ENCODE measurements at places on chromosomes 3 and 15.

- no peak for DNase-seq
Measured at GRCh38 chr3:138560501-138560900, 33.6 kb downstream of the CEP70 start.

DNA sequence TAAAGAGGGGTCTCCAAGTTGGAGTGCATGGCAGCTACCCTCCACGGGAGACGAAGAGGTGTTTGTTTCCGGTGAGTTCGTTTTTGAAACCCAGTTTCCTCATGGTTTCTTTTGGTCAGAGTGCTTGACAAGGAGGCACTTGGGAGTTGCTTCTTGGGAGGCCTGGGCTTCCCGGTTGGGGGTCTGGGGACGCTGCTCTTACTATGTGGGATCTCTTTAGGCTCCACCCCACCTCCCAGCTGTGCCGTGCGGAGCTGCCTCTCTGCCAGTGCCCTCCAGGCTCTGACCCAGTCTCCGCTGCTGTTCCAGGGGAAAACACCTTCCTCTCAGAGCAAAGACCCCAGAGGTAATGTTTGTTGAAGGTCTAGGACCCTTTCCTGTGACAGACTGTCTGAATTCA lies 29.6 kb downstream of the KIF7 start:
- DNase-seq: peak; percentile 24

- DNase-seq: no peak
Measured at GRCh38 chr3:132781922-132782321, 59.7 kb upstream of the NPHP3 start.

DNA sequence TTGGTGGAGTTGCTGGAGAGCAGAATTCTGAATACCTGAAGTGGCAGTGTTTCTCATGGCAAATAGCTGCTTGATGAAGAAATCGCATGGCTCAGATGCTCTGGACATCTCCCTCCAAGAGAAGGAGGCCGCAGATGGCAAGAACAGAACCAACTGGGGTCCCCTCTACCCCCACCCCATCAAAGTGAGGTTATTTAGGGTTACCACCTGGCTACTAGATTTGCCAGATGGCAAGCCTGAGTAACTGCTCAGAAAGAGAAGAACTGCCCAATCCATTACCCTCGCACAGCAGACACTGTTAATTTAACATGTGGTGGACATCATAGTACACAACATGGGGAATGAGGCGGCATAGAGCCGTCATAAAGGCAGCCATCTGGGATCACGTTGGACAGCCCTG lies 30.5 kb upstream of the LIPC start:
- no peak for DNase-seq

DNA sequence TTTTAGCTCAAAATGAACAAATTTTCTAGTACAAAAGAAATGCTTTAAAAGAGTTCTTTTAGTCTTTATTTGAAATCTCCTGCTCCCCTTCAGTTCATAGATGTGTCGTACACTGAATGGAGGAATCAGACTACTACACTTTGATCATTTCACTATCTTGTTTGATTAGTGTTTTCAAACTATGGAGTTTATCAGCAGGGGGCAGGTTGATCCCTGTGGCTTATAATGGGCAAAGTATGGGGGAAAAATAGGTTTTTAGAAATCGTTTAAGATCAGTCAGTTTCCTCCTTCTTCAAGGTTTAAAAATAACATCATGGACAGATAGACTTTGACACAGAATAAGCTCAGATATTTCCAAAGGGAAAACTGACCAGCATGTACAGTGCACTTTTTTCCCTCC lies 701.7 kb downstream of the CADM2 start:
- DNase-seq: no peak

DNA sequence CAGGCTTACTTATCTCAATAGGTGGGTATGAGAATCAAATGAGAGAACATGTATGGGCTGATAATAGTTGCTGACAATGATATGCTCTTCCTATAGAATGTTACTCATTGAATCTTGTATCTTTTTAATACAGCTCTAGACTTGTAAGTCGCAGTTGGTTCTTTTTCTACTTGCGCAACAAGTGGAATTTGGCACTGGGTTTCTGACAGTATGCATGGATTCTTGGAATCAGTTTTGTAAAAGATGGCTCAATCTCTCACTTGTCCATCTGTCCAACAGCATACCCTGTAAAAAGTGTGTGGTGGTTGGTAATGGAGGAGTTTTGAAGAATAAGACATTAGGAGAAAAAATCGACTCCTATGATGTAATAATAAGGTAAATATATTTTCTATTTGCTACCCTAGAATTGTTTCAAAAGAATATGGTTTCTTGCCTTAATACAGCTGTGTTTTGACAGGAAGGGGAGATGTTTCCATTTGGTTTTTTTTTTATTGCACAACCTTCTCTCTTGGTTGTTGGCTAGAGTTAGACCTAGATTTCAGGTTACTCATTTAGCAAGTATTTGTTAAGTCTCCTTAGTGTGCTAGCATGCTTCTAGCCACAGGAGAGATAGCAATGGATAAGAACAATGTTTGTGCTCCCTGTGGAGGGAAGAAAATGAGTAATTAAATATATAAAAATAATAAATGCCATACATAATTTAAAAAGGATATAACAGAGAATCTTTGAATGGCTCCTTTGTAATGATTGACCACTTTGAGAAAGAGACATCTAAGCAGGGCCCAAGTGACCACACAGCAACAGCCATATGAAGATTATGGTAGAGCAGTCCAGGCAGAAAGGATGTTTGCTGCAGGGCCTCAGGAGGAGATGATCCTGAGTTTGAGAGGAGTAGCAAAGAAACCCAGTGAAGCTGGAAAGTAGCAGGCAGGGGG lies 21.8 kb downstream of the ST3GAL6 start:
- DNase-seq: no peak

DNA sequence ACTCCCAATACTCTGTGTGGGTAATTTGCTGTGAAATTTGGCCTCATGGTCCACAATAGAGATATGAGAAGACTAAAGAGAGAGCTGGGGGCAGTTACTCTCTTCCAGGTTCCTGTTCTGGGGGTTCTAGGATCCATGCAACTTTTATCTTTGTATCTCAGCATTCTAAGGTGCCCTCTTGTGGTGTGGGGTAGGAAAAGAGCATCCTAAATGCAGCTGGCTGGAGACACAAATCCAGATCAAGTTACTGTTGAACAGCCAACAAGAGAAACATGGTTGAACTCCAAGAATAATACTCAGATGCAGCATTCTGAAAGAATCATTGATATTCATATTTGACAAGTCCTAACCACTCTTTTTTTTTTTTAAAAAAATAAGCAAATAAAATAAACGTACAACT lies 238.2 kb downstream of the GREM1 start:
- DNase-seq: peak; percentile 59

- no peak for DNase-seq
Measured at GRCh38 chr3:178217479-178217878, 318.8 kb upstream of the KCNMB2 start.

DNA sequence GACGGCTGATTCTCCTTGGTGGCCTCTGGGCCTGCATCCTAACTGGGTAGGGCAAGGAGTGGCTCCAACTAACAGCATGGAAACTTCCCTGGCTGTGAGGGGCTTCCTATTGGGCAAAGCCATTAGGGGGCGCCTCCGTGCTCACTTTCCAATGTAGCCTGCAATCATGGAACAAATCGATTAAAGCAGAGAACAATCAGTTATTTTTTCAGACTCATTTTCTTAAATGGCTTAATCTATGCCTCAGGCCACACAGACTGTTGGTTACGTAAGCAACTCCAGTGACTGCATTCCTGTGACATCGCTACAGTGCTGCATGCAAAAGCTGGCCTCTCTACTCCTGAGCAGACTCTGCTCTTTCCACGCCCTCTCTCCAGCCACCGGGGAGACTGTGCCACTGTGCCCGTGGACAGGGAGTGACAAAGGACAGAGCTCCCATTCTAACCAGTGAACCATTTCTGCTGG lies 278.9 kb downstream of the KLF13 start:
- DNase-seq: no peak

GRCh38 chr3:143851331-143852017 lies 3.2 kb upstream of the SLC9A9 start:
- DNase-seq: no peak

GRCh38 chr3:149247929-149248691 lies 26.5 kb upstream of the CP start:
- no peak for DNase-seq

DNA sequence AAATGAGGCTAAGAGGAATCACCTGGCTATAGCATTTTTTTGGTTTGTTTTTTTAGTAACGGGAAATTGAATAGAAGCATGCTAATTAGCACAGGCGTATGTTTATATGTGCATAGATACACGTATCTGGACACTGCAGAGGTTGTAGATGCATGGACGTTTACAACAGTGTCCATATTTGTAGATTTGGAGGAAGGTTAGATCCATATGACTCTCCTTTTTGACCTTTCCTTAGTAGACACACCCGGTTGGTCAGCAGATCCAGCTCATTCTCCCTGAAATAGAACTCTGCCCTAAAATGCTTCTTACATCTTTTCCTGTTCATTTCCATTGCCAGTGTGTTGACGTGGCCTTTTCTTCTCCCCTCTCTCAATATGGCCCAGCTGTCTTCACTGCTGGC lies 60.1 kb downstream of the SLCO3A1 start:
- no peak for DNase-seq

DNA sequence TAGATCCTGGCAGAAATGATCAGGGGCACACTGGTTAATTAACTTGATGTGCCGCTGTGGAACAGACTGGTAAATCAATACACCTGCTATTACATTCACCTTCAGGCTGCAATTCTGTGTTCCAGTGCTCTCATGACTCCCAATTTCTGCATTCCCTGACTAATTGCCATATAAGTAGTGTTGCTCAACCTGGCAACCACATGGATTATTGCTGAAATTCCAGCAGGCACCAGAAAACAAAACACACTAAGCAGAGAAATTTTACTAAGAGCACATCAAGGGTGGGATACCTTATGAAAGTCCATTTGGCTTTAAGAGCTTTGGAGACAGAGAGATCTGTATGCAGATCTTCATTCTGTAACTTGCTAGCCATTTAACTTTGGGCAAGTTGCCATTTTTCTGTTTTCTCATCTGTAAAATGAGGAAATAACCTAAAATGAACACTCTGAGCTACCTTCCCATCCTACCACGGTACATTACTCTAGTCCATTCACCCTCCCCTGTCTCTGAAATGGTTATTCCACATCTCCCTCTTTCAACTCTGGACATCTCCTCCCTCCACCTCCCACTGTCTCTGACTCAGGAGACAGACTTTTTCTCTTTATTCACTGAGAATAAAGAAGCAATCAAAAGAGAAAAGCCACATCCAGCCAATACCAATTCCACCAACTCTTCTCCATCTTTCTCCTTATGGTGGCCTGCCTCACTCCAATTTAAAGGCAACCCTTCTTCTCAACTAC lies 54.6 kb downstream of the STAC start:
- no peak for DNase-seq

DNA sequence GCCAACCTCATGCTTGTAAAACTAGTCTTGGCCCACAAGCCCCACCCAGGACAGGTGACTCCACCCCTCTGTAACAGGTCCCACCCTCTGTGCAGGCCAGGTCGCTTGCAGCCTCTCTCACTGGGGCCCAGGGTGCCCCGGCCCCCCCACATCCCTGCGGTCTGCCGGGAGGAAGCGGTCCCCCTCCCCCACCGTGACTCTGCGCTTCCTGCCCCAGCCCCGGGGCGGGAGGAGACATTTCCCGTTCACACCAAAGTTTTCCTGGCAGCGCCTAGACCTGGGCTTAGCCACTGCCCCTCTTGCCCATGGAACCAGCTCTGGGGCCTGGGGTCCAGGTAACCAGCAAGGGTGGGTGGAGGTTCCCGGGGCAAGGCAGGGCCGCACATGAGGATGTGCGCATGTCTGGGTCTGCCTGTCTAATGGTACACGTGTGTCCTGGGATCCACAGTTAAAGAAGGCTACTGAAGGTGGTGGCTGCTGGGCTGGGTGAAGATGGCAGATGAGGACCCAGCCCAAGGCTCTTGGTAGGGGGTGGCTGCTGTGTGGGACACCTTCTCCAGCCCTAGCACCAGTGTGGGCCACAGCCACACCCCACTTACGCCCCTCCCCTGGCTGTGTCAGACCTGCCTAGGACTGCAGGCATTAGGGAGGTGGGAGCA lies 8.4 kb downstream of the NBEAL2 start:
- no peak for DNase-seq
